ENCODE measurements at places on chromosomes 16 and 17.

DNA sequence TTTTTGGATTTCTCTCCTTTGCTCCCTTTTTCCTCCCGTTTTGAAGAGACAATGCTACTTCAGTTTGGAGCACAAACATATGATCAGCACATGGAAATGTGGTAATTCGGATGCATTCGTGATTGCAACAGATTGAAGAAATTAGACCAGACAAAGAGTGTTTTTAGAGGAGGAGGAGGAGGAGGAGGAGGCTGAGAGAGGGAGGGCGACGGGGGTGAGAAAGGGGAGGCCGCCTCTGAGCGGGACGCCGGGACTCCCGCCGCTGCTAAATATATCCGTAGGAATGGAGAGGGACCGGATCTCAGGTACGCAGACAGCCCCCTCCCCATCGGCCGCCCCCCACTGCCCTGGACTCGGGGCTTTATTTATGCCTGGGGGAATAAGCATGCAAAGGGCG lies 179.3 kb downstream of the SEC14L1 start:
- no peak for DNase-seq

DNA sequence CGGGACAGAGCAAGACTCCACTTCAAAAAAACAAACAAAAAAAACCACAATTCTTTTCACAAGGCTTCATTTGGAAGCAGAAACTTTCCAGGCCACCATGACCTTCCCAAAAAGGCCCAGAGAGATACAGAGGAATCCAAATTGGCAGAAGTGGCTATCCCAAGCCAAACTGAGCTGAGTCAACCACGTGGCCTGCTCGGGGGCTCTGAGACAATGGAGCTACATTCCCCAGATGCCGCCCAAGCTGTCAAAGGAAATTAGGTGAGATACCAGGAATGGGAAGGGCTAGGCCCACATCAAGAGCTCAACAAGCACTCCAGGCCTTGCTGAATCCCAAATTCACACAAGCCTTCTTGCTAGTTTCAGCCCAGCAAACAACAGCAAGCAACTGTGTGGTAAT lies 5.7 kb upstream of the EXOSC6 start:
- no peak for DNase-seq

GRCh38 chr16:3706253-3707012 lies 10.9 kb downstream of the TRAP1 start:
- DNase-seq = no peak

DNA sequence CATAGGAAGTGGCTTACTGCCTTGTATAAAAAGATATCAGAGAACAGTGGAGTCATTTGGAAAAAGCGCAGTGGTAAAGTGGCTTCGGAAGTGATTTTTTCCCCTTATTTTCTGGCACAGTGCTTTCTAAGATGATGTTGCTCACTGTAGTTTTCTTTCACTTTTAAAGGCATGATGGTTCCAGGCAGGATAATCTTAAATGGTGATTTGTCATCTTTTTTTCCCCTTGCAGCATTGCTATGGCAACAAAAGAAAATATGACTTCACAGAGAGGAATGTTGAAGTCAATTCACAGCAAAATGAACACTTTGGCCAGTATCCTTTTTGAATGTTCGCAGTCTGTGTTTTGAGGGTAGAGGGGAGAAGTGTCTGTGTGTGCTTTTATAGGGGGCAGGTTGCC lies 42.5 kb downstream of the GOSR1 start:
- no peak for DNase-seq

DNA sequence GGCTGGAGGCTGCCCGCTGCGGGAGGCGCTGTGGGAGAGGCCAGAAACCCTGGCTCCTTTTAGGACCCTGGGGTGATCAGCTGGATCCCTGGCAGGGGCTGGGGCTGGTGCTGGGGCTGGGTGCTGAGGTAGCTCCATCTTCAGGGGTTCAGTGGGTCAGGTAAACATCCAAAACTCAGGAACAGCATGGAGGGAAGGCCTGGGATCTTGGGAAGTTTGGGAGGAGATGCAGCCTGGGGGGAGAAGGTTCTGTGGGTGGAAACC lies 21.0 kb downstream of the ADGRG5 start:
- DNase-seq = no peak

DNA sequence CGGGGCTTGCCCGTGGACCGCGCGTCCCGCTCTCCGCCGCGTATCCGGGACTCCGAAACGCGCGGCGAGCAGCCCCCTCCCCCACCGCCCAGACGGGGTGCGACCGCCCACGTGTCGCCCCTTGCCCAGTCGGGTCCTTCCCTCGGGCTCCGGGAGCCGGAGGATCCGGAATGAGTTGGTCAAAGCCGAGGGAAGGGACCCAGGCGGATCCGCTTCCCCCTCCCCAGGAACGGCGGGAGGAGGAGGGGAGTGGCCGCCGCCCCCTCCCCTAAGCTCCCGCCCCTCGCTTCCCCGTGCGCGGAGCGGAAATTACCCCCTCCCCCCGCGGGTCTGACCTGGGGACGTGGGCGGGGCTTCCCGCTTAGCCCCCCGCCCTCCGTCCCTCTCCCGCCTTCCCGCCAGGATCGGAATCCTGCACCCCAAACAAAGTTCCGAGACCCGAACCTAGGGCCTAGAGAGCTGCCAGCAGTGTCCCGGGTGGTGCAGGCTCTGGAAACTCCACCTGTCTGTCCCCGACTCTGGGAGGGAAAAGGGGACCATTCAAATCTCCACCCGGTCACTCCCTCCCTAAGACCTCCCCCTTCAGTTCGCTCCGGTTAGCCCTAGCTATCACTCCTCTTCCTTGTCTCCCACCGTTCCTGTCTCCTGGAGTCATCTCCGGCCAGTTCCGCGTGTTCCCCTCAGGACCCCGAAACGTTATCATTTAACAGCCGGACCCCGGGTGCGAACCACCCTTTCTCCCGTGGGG lies 1.0 kb upstream of the IGF2BP1 start:
- no peak for DNase-seq

- DNase-seq = no peak
These were observed 186.4 kb downstream of the BCAS3 start for GRCh38 chr17:60863892-60864707.

Data from activated CD4-positive, alpha-beta T cell treated with anti-CD3 and anti-CD28 coated beads for 1 hour (primary cell).